ENCODE measurements at places on chromosomes 13 and 19.

DNA sequence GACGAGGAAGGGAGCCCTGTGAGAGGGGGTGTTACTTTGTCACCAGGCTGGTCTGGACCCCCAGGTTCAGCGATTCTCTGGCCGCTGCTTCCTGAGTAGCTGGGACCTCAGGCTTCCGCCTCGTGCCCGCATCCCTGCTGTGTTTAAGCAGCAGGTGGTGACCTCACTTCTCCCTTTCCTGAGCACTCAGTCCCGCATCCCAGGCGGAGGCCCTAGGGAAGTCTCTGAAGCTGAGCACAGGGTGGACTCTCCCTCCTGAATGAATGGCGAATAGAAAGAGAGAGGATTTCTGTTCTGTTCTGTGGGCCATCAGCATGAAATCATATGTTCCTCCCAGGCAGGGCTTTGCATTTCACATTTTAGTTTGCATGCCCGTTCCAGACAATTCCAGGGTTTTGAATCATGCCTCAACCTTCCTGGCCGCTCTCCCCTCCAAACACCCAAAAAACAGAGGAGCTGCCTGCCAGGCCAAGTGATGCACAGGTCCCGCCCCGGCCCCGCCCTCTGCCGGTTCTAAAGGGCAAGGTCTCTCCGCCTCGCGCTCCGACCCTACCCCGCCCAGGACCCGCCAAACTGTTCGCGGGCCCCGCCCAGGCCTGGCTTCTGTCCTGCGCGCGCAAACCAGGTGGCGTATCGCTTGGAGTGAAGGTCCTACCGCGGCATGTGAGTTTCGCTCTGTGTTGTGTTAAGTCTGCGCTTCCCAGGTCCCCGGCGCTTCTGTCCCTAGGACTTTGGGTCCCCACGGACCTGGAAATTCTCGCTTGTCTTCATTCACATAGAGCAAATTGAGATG is 35.1 kb upstream of the ZNF808 start:
- peak; percentile 62 for DNase-seq

GRCh38 chr13:67916650-67917049 is 686.5 kb upstream of the PCDH9 start:
- no peak for DNase-seq

DNA sequence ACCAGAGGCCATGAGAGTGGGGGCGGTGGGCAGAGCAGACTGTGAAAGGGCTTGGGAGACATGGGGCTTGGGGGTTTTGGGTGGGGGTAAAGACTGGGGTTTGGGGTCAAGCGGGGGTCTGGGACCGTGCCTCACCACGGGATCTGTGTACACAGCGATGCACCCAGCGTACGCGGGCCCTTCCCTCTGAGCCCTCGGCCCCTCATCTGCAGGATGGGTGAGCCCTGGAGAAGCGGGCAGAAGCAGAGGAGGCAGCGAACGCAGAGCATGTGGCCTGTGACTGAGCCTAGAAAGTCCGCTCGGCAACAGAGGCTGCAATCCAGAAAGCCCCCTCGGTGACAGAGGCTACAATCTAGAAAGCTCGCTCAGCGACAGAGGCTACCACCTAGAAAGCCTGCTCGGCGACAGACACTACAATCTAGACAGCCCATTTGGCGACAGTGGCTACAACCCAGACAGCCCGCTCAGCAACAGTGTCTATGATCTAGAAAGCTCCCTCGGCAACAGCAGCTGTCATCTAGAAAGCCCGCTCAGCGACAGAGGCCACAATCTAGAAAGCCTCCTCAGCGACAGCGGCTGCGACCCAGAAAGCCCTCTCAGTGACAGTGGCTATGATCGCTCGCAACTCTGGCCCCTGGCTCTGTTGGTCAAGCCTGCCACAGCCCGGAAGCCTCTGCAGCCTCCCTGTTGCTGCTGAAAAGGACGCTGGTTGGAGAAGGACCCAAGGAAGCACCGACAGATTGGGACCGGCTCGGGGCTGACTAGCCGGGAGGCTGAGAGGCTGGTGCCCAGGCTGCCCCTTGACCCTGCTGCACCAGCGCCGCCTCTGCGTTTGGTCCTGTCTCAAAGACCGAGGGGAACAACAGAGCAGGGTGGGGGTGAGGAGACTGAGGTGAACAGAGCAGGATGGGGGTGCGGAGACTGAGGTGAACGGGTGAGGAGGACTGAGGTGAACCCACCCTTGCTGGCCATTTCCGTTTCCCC is 68.6 kb downstream of the SPACA7 start:
- DNase-seq, result no peak

DNA sequence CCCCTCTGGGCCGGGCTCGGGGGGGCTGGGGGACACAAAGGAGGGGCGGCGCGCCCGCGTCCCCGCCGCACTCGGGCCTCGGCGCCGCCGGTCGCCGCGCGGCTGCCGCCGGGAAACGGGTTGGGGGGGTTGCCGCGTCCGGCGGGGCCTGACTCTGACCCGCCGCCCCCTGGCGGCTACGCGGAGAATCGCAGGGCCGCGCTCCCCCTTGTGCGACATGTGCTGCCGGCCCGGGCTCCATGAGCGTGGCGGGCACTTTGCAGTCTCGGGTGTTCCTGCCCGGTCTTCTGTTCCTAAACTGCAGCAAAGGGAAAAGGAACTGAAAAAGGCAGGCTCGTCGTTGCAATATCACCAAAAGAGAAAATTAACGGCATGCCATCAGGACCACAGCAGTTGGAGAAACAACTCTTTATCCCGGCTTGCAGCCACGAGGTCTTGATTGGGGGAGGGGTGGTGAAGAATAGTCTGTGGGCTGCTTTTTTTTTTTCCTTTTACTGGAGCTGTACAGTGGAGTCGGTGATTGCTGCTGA is 1.5 kb downstream of the MIR17HG start:
- peak; percentile 98 for DNase-seq

GRCh38 chr19:45646345-45646698 is 7.1 kb upstream of the EML2 start:
- no peak for DNase-seq

- no peak for DNase-seq
Measured at GRCh38 chr13:28046981-28047380, 53.4 kb downstream of the FLT3 start.

GRCh38 chr13:48542581-48543341 is 9.9 kb upstream of the RCBTB2 start:
- DNase-seq, result peak; percentile 90

- DNase-seq, result peak; percentile 45
Measured at GRCh38 chr19:10295847-10296591, 6.3 kb downstream of the ICAM5 start.

- DNase-seq, result no peak
Measured at GRCh38 chr19:2475018-2475701, 767 bp upstream of the GADD45B start.

GRCh38 chr13:45713106-45713690 is 11.1 kb downstream of the CBY2 start:
- DNase-seq, result no peak

- peak; percentile 81 for DNase-seq
Measured at GRCh38 chr13:109785141-109785891, 1.1 kb downstream of the IRS2 start.

DNA sequence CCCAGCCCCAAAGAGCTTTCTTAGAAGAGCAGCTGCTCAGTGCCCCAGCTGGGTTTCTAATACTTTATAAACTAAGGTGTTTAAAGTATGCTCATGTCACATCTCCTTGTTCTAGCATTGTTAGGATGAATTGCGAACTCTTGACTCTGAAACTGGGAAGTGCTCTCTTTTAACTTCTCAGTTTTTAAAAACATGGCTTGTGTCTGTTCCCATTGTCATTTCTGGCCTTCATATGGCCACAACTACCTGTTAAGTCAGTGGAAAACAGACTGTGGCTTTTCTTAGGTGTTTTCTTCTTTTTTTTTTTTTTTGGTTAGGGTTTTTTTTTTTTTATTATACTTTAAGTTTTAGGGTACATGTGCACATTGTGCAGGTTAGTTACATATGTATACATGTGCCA is 164.7 kb downstream of the KCNRG start:
- no peak for DNase-seq

Measured in eye (tissue), 1 donor.